Pulmonary artery endothelial cell (primary cell): ENCODE measurements at places on chromosomes 6 and 20.

- DNase-seq, result no peak
These were observed 20.0 kb upstream of the BEND6 start for GRCh38 chr6:56934876-56935275.

GRCh38 chr20:19682249-19682648, 75.8 kb upstream of the RIN2 start:
- DNase-seq, result no peak

DNA sequence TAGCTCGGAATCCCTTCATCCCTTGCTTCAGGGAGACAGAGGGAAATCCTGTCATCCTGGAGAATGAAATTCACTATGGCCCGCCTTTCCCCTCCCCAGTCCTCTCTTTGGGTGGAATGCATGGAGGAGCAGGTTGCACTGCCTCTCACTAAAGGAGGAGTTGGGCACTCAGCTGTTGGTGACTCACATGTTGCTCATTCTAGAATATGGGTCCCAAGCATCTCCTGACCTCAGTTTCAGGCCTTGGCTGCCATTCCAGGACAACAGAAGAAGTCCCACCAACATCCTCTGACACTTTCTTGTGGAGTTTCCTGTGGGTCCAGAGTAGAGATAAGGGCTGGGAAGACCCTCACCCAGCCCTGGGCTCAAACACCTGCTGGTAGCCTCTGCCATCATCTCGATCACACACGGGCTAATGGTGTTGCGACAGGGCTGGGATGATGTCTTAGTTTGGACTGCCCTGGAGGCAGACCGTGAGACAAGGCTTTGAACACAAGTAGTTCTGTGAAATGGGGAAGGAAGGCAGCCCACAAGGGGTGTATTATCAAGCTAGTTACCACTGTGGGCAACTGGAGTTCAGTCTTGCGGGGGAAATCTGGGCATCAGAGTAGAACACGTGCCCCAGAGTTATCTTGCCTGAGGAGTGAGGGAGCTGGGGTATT, 52.4 kb upstream of the RNF24 start:
- DNase-seq, result no peak

DNA sequence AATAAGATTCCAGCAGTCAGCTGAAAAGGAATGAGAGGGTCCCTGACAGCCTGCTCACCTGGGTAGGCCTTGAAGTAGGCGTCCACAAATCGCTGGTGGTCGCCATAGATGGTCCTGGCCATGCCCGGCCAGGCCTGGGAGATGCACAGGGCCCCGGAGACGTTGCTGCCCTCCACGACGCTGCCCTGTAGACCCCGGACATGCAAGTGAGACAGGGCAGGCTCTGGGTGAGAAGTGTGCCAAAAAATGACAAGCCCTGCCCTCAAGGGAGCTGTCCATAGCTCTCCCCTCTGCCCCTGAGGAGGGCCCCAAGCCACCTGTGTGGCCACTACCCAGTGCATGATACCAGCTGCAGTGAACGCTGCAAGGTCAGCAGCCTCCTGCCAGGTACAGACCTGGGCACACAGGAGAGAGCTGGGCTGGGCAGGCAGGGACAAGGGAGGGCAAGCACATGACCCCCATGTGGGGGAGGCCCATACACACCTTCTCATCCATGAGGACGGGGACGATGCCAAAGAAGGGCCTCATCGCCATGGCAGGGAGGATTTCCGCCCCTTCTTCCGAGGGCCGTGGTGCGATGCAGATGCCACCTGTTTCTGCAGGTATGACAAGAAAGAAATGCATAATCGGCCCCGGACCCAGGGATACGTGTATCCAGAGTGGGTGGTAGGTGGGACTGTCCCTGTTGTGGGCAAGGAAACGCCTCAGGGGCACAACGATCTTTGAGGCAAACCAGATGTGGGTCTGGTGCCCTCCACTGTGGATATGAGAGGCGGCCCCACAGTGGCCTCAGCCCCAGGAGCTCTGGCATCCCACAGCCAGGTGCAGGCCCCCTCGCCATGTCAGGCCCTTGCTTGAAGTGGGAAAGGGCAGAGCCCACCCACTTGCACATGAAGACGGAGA, 21.2 kb upstream of the APMAP start:
- DNase-seq, result no peak

GRCh38 chr20:38665506-38666285, 58.6 kb upstream of the SLC32A1 start:
- DNase-seq, result no peak

- no peak for DNase-seq
These were observed 202.5 kb downstream of the ISM1 start for GRCh38 chr20:13423472-13424173.

DNA sequence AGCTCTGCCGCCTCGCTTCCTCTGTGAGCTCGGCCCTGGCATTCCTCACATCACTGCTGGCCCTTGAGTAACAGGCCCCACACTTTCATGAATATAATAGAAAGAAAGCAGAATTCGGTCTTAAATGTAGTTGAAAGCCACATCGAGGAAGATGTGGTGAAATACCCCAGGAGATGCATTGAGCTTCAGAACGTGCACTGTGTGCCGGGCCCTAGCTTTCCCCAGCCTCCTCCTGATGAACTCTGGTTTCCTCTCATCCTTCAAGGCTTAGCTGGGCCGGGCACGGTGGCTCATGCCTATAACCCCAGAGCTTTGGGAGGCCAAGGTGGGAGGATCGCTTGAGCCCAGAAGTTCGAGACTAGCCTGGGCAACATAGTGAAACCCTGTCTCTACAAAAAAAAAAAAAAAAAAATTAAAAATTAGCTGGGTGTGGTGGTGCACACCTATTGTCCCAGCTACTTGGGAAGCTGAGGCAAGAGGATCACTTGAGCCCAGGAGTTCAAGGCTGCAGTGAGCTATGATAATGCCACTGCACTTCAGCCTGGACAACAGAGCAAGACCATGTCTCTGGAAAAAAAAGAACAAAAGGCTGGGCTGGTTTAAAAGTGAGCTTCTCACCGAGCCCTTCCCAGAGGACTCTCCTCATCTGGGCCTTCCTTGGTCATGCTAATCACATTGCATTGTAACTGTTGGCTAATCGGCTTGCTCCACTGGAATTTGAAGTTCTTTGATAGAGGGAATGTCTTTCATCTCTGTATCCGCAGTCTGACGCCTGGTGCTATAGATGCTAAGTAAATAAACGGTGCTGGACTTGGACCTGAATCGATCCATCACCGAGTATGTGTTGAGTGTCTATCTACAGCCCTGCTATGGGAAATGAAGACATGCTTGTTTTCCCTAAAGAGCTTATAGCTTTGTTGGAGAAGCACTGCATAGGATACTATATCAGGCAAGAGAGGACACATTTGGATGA, 43.8 kb upstream of the FOXQ1 start:
- DNase-seq, result no peak

- DNase-seq, result no peak
These were observed 32.9 kb downstream of the RNF217 start for GRCh38 chr6:124995131-124995530.

GRCh38 chr6:11486486-11486885, 51.1 kb upstream of the TMEM170B start:
- DNase-seq, result no peak

- no peak for DNase-seq
These were observed 49.2 kb downstream of the FYN start for GRCh38 chr6:111823831-111824607.

DNA sequence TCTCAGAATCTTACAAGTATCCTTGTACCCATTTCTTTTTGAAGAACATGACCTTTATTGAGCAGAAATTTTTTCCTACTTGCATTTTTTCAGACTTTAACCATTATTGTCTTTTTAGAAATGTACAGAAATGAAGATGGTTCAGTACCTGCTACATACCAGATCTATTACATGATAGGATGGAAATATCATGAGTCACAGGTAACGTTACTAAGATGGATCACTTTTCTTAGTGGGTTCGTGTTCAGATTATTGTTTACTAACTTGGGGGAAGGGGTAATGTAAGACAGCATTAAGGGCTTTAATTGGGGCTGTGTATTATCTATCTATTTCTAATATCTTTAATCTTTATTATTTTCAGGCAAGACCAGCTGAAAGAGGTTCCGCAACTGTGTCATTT, 31.9 kb downstream of the NDUFAF5 start:
- no peak for DNase-seq

DNA sequence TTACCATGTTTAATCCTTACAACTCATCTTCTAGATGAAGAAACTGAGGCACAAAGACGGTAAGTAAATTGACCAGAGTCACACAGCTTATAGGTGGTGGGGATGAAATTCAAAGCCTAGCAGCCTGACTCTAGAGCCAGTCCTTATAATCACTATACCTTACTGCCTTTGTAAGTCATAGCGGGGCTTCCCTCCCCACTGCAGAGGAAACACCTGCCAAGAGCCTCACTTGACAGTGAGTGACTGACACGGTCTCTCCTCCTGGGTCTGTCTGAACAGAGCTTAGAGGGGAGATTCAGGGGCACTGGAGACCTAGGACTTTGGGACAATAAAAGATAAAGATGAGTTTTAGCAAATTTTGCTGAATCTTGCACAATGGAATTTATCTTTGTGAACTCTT, 12.8 kb downstream of the SUN5 start:
- no peak for DNase-seq

- no peak for DNase-seq
These were observed 23.4 kb downstream of the DYNLT1 start for GRCh38 chr6:158620963-158621693.

GRCh38 chr20:46150943-46151342, 32.8 kb downstream of the CD40 start:
- DNase-seq, result no peak

- DNase-seq, result no peak
These were observed 515.6 kb downstream of the KIF16B start for GRCh38 chr20:16057651-16058050.

DNA sequence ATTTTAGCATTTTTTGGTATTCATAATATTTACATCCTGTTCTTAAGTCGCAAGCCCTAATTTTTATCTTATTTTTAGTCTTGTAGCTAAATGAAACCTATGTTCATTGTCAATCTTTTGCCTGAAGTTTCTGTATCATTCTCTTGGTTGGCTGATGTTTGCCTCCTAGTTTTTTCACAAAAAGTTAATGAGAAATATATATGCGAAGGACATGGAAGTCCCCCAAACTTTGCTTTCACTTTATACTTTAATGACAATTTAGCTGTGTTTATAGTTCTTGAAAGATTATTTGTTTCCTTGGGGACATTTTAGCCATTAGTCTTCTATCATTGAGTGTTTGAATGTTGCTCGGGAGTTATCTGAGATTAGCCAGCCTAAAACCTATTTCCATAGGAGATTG, 118.2 kb downstream of the COL19A1 start:
- no peak for DNase-seq

GRCh38 chr20:34542439-34542838, 16.1 kb upstream of the MAP1LC3A start:
- DNase-seq, result no peak

DNA sequence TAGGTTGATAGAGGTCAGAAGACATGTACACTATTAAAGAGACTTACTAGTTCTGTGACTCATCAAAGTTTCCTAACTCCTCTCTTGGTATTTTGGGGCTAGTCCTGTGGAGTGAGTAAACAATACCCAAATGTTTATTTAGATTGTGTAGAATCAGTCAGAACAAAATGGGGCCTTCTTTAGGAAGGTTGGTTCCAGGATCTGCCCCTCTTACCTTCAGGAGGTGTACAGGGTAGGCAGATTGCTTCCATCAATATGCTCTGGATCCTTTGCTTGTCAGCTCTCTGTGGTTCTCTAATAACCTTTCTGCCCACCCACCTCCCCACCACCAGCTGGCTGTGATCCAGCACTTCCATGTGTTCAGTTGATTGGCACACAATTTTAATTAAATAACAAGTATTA, 107.0 kb downstream of the POPDC3 start:
- DNase-seq, result no peak

DNA sequence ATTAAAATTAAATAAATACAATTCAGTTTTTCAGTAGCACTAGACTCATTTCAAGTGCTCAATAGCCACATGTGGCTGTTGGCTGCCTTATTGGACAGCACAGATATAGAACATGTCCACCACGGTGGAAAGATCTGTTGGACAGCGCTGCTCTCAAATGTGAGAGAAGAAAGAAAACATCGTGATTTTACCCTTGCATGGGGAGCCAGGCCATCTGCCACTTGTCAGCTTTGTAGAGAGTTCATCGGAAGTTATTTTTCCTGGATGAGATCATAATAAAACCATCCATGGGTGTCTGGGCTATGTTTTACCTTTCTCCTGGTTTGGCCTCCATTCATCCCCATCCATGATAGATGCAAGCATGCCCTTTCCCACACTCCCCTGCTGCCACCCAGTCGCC, 5.8 kb upstream of the KIF3B start:
- no peak for DNase-seq

DNA sequence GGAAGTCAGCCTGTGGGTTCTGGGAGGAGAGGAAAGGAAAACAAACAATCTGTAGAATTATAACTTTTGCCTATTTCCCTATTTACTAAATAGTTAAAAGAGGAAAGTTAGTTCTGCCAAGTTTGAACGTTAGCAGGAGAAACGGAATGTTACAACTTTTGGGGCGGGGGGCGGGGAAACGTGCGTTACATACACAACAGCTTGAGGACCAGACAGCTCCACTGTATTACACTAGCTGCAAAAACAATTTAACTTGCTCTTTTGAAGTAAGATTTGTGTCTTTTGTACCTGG, 498 bp upstream of the PRDM1 start:
- no peak for DNase-seq

GRCh38 chr6:5554226-5554625, 292.9 kb downstream of the FARS2 start:
- DNase-seq, result no peak

DNA sequence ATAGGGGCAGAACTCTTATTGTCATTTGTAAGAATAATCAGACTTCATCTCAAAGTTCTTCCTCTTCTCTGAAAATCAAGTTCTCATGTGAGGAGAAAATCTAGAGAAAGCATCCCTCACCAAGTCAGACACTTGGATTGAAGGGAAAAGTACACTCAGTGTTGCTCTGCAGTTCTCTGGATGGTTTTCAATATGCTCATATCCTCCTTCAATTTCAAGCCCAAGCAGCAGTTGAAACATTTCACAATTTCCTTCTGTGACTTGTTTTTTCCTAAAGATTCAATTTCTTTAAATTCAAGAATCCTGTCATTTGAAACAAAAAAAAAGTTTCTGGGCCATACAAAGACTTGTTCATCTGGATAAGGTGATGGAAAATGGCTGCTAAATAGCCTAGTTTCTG, 140.2 kb upstream of the AHI1 start:
- DNase-seq, result no peak

DNA sequence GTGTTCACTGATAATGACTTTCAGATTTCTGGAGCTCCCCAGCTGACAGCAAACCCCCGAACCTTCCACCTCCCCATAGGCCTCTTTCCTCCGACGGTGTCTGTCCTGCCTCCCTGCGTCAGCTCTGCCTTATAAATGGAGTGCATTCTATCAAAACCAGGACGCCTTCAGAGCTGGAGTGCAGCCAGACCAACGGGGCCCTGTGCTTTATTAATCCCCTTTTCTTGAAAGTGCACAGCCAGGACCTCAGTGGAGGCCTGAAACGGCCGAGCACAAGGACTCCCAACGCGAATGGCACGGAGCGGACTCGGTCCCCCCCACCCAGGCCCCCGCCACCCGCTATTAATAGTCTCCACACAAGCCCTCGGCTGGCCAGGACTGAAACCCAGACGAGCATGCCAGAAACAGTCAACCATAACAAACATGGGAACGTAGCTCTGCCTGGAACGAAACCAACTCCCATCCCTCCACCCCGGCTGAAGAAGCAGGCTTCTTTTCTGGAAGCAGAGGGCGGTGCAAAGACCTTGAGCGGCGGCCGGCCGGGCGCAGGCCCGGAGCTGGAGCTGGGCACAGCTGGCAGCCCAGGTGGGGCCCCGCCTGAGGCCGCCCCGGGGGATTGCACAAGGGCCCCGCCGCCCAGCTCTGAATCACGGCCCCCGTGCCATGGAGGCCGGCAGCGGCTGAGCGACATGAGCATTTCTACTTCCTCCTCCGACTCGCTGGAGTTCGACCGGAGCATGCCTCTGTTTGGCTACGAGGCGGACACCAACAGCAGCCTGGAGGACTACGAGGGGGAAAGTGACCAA, 42.3 kb upstream of the NAA20 start:
- no peak for DNase-seq
